K562 (cell line): ENCODE measurements at places on chromosomes 5 and 9. TPM values are rescaled to one million over a fixed set of nuclear protein-coding genes. Genes with fewer than 3 reads are reported as not detected.

- no peaks in the 10 kb centered on the region for H3K36me3 ChIP-seq
- no peak for DNase-seq
- H3K27me3 ChIP-seq = no peaks in the 10 kb centered on the region; the same call in 2 of the 3 replicates
- H3K4me3 ChIP-seq = no peak overlapping the region
- no peaks in the 10 kb centered on the region for H3K4me1 ChIP-seq
- no peak overlapping the region for H3K27ac ChIP-seq
Observed at GRCh38 chr9:76415731-76416130, 21.5 kb upstream of the RFK start.

DNA sequence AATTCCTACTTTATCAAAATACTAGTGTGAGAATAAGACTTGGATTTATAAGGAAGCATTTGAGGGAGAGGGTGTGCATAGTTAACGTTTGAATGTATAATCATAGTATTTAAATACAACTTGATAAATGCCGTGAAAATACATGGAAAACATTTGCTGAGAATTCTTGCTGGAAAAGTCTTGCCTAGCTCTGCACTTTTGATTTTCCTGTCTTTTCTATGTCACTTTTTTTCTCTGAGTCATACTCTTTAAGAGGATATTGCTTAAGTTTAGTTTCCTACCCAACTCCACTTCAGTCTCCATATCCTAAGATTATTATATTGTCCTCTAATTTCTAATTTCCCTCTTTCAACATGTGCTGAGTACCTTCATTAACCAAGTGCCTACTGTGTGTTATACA lies 616.6 kb upstream of the SEMA6A start:
- no peaks in the 10 kb centered on the region for H3K4me1 ChIP-seq
- DNase-seq = no peak
- no peak overlapping the region for H3K4me3 ChIP-seq
- H3K27me3 ChIP-seq = no peaks in the 10 kb centered on the region
- no peak overlapping the region for H3K27ac ChIP-seq

DNA sequence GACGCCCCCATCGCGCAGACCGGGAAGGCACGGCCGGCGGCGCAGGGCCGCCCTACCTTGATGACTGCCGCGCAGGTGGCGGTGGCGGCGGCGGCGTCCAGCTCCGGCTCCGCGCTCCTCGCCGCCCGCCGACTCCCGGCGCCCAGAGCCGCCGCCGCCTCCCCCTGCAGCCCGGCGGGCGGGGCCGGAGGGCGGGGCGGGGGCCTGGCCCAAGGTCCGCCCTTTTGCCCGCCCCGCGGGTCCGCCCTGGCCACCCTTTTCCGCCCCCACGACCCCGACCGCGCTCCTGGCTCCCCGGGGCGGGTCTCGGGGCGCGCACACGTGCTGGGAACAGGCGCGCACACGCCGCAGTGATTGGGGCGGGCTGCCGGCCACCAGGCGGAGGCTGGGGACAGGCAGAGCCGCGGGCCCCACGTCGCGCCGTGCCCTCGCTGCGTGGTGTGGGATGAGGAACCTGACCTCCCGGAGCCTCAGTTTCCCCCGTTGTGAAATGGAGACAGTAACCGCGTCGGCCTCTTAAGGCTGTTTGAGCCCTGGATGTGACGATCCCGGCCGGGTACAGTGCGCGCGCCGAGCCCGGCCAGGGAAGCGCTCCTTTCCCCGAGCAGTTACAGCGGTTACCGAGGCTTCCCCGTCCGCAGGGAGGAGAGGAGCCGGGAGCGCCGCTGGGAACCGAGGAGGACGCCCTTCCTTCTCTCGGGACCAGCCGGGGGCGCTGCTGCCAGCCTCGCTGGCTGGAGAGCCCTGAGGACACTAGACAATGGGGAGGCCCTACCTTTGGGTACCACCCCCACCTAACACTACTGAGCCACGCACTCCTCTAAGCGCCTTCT lies at the start of gene CORO2A:
CORO2A (minus strand) TSS at position 135 of the 833 bp plus-strand sequence. CDS start 34,977 bp downstream, outside the sequence.
- H3K27ac ChIP-seq = peak within 1 kb of the TSS; percentile 60
- H3K27me3 ChIP-seq = no peaks in the 10 kb centered on the region
- peaks cover 4% of the 10 kb centered on the region; the same call in 1 of the 3 replicates for H3K36me3 ChIP-seq
- peaks cover 31% of the 10 kb centered on the region for H3K4me1 ChIP-seq
- peak within 1 kb of the TSS; percentile 85 for H3K4me3 ChIP-seq

DNA sequence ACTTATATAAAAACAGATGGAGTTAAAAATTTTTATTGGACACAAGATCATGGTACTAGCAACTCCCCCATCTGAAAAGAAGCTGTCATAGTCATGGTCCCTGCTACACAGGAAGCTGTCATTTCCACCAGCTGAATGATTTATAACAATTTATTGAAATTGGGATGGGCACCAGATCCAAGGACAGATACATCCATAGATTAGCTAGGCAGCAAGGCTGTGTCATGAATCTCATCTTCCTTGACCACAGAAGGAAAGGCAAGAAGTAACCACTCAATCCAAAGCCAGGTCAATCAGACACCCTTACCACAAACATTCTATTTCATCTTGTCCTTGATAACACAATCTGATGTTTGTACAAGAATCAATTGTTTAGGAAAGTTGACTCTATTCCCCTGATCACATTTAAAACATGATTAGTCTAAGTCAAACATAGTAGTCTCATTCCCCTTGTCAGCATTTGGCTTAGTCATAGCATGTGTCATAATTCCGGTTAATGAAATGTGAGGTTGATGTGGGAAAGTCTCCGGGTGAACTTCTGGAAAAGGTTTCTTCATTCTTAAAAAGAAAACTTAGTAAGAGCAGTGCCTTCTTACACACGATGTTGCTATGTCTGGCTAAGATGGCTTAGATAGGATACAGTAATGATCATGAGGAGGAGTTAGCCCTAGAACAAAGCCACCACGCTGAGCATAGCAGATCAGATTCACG lies 462.6 kb upstream of the PAPPA start:
- no peak overlapping the region for H3K27ac ChIP-seq
- DNase-seq = no peak
- H3K36me3 ChIP-seq = no peaks in the 10 kb centered on the region

GRCh38 chr5:115686051-115686737 lies 60.4 kb upstream of the TMED7 start:
- peaks cover 4% of the 10 kb centered on the region; the same call in 1 of the 2 replicates for H3K27me3 ChIP-seq
- no peaks in the 10 kb centered on the region for H3K4me1 ChIP-seq
- H3K36me3 ChIP-seq = no peaks in the 10 kb centered on the region
- DNase-seq = peak; percentile 5
- no peak overlapping the region for H3K27ac ChIP-seq
- no peak overlapping the region for H3K4me3 ChIP-seq

DNA sequence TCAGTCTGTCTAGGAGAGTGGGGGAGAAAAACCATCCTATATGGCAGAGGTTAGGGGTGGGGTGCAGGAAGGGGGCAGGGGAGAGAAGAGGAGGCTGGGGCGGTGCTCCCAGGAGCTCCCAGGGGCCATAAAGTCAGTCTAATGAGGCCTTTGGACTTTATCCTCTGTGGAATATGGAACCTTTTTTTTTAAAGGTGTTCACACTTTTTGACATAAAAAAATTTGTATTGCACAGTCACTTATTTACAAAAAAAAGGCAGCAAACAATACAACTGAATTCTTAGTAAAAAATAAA lies 51.9 kb upstream of the SYNPO start:
- no peaks in the 10 kb centered on the region for H3K36me3 ChIP-seq
- peaks cover 5% of the 10 kb centered on the region for H3K4me1 ChIP-seq
- no peak for DNase-seq
- H3K4me3 ChIP-seq = no peak overlapping the region
- H3K27ac ChIP-seq = no peak overlapping the region

DNA sequence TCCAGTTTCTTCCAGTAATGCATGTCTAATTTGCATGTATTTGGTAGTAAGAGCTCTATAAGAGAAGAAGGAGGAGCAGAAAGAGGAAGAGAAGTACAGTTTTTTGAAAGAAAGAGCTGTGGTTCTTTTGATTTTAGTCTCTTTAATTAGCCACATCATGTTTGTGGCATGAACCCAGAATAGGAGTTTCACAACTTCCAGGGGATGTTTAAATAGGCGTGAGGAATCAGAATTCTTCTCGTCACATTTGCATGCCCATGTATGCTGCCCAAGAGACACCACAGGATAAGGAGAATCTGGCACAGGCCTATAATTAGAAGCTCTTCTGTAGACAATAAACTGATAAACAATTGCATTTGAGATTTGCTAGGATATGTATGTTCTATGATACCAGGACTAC lies 78.7 kb downstream of the GAS1 start:
- no peaks in the 10 kb centered on the region for H3K4me1 ChIP-seq
- H3K36me3 ChIP-seq = no peaks in the 10 kb centered on the region
- no peaks in the 10 kb centered on the region for H3K27me3 ChIP-seq
- no peak overlapping the region for H3K4me3 ChIP-seq

GRCh38 chr5:154071799-154072413 lies 33.1 kb downstream of the MFAP3 start:
- no peaks in the 10 kb centered on the region for H3K36me3 ChIP-seq
- H3K4me3 ChIP-seq = no peak overlapping the region
- no peak for DNase-seq
- H3K27me3 ChIP-seq = no peaks in the 10 kb centered on the region
- H3K4me1 ChIP-seq = no peaks in the 10 kb centered on the region

- DNase-seq = no peak
- no peak overlapping the region for H3K4me3 ChIP-seq
- H3K36me3 ChIP-seq = no peaks in the 10 kb centered on the region
- H3K27me3 ChIP-seq = no peaks in the 10 kb centered on the region
- no peaks in the 10 kb centered on the region for H3K4me1 ChIP-seq
Observed at GRCh38 chr9:99628849-99629620, 192.7 kb upstream of the NR4A3 start.

DNA sequence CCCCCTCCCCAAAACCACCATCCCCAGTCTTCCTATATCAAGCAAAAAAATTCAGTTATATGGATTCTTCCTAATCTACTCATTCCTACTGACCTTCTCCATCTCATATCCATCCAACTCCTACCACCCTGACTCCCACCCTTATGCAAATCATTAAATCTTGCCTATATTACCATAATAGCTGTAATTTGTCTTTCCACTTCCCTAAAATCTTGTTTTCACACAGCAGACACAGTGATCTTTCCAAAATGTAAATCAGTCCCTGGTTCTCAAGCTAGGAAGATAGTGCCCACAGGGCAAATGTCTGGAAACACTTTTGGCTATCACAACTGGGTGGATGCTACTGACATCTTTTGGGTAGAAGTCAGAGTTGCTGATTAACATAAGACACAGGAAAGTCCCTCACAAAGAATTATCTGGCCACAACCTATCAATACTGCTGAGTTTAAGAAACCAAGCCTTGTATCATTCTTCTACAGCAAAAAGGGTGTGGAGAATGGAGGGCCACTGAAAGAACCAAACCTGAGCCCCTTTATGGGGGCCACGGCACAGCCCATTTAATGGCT lies 1.4 kb downstream of the SRA1 start:
- peaks cover 27% of the 10 kb centered on the region for H3K4me1 ChIP-seq
- peak overlapping the region; percentile 77 for H3K4me3 ChIP-seq
- DNase-seq = no peak
- no peaks in the 10 kb centered on the region for H3K27me3 ChIP-seq

DNA sequence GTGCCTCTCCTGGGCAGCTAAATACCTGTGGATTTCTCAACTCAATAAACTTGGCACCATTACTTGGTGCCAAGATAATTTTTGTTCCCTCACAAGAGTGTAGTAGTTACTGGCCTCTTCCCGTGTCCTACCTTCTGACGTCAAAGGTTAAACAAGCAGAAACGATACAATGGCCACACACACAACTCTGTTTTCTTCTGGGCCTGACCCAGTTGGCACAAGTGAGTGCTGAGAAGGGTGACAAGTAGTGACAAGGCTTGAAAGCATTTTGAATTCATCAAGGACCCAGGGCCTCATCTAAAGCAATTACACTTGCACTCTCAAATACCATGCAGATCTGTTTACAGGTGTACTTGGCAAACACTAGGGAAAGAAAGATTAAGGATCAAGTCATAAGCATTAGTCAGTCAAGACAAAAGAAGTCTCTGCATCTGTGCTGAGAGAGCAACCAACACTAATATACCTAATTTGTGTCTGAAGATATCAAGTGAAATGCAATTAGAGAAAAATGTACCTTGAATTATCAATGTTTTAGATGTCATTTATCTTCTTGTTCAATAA lies 30.8 kb downstream of the RASEF start:
- no peak overlapping the region for H3K4me3 ChIP-seq
- H3K36me3 ChIP-seq = no peaks in the 10 kb centered on the region
- H3K4me1 ChIP-seq = no peaks in the 10 kb centered on the region
- no peaks in the 10 kb centered on the region for H3K27me3 ChIP-seq
- no peak for DNase-seq

GRCh38 chr9:118038713-118039112 lies 334.5 kb downstream of the TLR4 start:
- no peaks in the 10 kb centered on the region for H3K36me3 ChIP-seq
- DNase-seq = no peak
- H3K4me3 ChIP-seq = no peak overlapping the region
- no peaks in the 10 kb centered on the region for H3K27me3 ChIP-seq

- no peak for DNase-seq
- H3K27ac ChIP-seq = no peak overlapping the region
- no peaks in the 10 kb centered on the region for H3K4me1 ChIP-seq
- no peak overlapping the region for H3K4me3 ChIP-seq
- H3K36me3 ChIP-seq = no peaks in the 10 kb centered on the region
Observed at GRCh38 chr5:165185716-165186115, 1680.3 kb downstream of the MAT2B start.

DNA sequence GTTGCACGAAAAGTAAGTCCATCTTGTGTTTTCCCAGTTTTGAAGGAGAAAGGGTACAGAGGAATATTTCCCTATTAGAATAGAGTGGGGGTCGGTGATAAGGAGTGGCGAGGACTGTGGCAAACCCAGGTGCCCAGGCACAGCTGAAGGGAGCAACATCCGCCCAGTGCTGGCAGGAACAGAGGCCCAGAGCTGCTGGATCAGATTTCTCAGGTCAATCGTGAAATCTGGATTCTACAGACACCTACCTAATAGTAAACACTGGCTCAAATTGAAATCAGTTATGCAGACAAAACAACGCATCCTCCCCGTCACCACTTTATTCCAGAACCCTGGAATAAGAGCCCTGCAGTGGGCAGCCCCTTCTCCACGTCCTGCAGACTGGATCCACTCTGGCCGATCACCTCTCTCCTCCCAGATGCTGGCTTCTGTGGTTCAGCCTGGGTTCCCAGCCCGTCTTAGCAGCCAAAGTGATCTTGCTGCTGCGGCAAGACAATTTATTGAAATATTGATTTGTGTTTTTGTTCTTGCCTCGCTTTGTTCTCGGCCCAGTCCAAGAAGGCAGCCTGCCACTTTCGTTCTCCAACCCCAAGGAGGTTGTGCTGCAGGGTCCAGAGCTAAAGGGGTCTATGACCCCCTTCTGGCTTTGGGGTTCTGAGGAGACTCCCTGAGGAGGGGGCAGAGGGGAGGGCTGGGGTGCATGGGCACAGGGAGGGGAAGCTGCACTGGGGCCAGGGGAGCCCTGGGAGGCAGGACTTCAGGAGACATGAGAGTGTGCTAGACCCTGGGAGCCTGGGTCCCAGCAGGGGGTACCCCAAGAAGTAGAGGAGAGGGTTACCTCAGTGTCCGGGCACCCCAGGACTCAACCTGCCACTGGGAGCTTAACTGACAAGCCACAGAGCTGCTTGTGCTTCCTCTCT lies 103.3 kb downstream of the ZNF354C start:
- no peaks in the 10 kb centered on the region for H3K36me3 ChIP-seq
- DNase-seq = no peak
- no peaks in the 10 kb centered on the region for H3K4me1 ChIP-seq
- H3K4me3 ChIP-seq = no peak overlapping the region

TMOD1 gene
- total RNA-seq = 29.3 and 34.7 TPM in 2 replicates

ESM1 gene
- total RNA-seq = not detected in 2 replicates

F2RL2 gene
- total RNA-seq = 0.07 and 0.09 TPM in 2 replicates

TNFSF15 gene
- not detected in 2 replicates for total RNA-seq

ZDHHC12 gene
- 28.7 and 30.3 TPM in 2 replicates for total RNA-seq

IRX4 gene
- not detected in 2 replicates for total RNA-seq
